ENCODE measurements at places on chromosomes 1 and 21.

- DNase-seq = no peak
Observed at GRCh38 chr1:11731691-11732283, 4.1 kb upstream of the AGTRAP start.

DNA sequence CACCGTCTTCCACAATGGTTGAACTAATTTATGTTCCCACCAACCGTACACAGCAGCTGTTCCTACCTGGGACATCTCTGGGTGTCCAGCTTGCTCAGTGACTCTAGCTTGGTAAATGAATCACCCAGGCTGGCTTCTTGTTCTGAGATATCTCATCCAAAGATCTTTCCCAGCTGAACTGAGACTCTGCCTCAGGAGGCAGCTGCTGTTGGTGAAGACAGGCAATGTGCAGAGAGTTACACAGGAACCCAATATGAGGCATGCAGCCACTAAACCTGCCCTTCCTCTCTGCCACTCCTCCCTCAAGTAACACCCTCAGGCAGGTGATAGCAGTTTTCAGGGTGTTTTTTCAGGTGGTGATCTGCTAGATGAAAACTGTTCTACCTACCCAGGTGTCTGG, 14.0 kb upstream of the FOXO6 start:
- no peak for DNase-seq

DNA sequence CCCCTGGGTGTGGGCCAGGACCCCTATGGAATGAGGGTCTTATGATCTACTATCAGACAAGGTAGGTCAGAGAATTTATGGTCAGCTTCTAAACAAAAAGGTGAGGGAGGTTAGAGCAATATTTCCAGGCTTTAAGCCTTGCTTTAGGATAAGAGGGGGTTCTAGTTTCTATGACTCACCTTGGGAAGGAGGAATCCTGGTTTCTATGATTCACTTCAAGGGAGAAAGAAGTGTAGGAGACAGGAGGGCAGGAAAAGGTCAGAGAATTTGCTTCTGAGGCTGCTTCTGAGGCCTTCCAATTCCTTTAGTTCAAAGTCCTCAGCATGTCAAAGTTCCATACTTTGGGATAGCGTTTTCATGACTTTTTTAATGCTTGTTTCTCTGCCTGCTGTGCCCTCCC, 35.2 kb downstream of the RGL1 start:
- DNase-seq = no peak

- peak; percentile 36 for DNase-seq
Observed at GRCh38 chr1:197399755-197400521, 131.9 kb downstream of the CRB1 start.

DNA sequence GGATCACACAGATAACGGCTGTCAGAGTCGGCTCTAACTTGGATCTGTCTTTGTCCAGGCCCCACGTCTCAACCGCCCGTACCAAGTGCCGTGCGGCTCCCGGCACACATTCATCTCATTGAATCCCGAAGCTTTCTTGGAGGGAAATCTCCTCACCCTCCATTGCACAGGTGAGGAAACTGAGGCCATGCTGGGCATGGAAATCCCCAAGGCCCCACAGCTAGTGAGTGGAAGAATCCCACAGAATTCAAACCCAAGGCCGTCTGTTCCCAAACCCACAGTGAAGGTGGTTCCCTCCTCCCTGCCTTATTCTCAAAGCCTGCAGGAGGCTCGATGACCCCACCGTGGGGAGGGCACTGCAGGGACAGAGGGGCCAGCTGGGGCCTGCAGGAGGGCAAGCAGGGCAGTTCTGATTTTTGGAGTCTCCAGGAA, 437.9 kb downstream of the MATN1 start:
- DNase-seq = no peak

GRCh38 chr1:108830119-108831008, 26.5 kb downstream of the AKNAD1 start:
- DNase-seq = no peak

DNA sequence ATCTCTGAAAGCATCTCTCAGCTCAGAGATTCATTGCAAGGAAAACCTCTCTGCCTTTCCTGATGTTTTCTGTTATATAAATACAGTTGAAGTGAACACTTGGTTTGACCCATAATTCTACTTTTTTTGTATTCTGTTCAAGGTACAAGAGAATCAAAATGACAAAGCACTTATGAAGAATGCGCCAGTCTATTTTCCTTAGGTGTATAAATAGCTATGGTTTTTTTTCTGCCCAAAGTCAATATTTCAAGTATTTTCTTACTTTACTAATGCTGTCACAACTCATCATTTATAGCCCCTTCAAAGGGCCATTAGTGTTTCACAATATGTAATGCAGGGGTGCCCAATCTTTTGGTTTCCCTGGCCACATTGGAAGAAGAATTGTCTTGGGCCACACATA, 142.5 kb upstream of the C1orf105 start:
- no peak for DNase-seq

DNA sequence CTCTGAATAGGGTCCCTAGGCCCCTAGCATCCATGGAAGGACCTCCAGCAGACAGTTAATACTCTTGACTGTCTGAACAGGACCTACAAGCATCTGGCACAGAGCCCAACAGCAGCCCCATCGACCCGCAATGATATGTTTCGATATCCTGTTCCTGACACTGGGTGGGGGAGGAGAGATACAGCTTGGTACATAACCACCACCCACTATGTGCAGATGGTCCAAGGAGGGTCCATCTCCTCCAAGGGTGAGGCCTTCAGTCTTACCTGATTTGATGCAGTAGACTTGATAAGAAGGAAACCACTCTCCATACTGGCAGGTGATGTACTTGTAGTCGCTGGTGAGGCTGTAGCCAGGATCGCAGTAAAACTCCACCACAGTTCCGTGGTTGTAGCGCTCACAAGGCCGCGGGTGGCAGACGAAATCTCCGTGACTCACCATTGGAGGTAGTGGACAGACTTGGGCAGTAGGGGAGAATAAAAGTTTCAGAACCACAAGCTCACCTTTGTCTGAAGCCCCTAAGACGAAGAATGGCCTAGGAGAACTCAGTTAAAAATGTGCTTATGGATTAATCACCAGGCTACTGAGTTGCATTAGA, 86.0 kb upstream of the TLR5 start:
- DNase-seq = no peak

DNA sequence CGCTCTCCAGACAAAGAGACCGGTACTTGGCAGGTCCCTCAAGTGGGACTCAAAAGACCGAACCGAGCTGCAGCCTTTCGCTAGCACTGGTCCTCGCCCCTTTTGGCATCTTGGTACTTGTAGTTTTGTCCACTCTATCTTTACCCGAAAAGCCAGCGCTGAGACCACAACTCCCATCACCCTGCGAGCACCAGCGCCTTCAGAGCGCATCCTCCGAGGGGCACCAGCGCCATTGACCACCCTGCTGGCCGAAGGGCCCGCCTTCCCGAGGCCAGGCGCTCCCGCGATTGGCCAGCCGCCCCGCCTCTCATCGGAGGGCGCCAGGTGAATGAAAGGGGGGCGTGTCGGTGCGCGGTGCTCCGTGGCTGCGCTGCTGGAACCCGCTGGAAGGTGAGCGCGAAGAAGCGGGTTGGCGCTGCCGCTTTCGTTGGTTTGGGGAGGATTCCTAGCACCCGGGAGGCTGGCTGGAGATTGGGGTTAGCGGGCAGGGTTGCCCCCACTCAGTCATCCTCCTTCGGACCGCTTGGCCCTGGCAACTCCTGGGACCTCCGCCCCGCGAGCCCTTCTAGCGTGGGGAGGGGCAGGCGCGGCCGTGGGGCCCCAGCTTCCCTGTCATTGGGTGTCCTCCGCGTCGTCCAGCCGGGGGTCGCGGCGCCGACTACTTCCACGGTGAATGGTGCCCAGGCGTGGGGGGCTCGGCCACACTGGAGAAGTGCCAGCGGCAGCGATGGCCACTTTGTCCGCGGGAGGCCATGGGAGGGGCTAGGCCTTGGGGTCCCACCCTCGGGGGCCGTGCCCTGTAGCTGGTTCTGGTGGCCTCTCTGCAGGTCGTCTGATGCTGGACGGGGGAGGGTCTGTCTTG, at the start of gene ZBTB8B:
TSS of gene ZBTB8B (plus strand) at position 357 of the 862 bp plus-strand sequence. CDS start 5,553 bp downstream, outside the sequence.
- DNase-seq = no peak

DNA sequence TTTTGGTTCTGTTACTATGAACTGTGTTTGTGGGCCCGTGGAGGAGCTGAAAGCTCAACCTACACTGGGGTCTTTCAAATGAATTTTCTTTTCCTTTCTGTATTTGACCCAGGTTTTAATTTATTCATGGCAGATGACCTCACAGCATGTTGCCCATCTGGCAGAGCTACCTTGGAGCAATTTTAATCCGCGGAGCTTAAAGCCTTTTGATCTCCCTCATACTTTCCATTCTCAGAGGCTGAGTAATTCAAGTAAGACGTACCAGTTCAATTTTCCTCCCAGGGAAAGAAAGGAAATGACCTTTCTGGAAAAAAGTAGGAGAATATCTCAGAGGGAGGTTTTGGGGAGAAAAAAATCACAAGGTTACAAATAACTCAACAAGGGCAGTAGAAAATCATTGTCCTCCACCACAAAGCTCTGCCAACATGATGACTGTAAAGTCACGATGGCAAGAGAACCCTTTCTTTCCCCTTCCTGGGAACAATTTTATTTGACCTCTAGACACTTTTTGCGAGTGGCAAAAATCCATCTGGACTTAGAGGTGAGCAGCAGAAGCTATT, 21.6 kb upstream of the PCP4 start:
- DNase-seq = no peak

- no peak for DNase-seq
Observed at GRCh38 chr1:196531737-196532524, 76.3 kb downstream of the KCNT2 start.

- no peak for DNase-seq
Observed at GRCh38 chr1:204996981-204997380, 46.0 kb upstream of the CNTN2 start.

DNA sequence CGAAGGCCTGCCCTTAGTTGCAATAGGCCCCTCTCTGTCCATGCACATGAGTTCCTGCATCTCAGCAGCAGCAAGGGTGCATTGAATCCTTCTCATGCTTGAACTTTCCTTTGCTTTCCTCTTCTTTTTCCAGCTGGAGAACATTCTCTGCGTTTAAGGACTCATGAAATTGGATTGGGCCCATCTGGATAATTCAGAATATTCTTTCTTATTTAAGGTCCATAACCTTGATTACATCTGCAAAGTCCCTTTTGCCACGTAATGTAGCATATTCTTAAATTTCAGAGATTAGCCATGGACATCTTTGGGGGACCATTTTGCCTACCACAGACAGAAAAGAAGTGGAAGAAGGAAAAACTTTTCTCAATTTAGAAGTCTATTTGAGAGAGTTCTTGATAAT, 159.7 kb upstream of the C21orf91 start:
- DNase-seq = no peak

GRCh38 chr1:179776831-179777230, 33.7 kb downstream of the FAM163A start:
- DNase-seq = no peak

DNA sequence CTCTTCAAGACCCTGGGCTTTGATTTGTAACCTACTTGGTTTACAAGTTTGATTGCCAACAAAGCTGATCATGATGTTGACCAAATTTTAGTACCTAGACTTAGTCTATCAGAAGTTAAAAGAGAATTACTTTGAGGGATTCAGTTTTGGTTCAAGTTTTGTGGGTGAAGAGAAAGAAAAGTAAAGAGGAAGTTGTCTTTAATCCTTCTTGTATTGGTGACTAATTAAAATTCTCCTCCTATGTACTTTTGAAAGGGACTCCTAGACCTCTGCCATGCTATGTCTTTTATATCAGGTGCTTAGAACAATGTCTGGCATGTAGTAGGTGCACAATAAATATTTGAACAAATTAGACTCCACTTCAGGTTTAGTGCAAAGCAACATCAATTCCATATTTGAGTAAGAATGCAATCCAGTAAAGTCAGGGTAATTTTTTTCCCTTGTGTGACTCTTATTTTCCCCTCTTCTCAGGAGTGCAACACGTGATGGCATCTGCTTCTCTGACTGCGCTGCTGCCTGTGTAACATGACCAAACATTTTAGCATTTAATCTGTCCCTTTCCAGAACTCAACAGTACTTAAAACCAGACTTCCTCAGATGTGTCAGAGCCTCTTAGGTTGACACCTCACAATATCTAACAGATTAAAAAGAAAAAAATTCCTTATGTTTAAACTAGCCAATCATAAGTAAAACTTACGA, 41.1 kb upstream of the KCNQ4 start:
- no peak for DNase-seq

DNA sequence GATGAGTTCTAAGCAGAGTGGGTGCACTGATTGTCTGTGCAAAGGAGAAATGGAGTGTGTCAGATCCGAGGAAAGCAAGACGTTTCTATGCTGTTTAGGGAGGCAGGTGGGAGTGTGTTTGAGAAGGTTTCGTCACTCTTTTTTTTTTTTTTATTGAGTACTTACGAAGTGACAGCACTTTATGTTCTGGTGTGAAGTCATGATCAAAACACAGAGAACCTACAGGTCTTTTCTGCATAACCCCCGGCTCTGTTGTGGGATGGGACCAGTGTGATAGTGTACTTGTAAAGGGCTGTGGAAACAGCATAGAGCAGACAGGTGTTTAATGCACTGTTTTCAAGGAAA, 26.7 kb downstream of the MIA3 start:
- peak; percentile 3 for DNase-seq

GRCh38 chr1:33443705-33444180, 12.8 kb upstream of the PHC2 start:
- no peak for DNase-seq

GRCh38 chr21:45329261-45330074, 41.8 kb upstream of the POFUT2 start:
- DNase-seq = no peak

DNA sequence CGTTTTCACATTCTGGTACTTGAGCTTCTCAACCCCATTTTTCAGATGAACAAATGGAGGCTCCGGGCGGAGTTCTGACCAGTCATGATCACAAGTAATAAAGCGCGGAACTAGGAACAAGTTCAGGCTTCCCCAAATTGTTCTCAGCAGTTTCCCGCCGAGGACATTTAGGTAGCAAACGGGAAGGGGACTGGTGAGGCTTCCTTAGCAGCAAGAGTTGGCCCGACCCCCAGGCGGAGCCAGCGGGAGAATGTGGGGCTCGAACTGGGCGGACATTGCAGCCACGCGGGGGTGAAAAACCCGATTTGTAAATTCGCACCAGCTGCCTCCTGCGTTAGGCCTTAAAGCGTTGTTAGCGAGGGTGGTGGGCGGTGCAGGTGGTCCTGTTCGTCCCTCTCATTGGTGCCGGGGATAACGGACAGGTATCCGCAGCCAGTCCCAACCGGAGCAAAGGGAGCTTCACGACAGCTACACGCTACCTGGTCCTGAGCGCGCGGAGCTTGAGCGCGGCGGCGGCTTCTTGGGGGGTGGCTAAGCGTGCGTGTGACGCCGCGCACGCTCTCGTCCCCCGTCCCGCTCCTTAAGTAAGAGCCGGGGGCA, 15.3 kb downstream of the SEMA6C start:
- DNase-seq = peak; percentile 83

GRCh38 chr1:182249201-182249676, 142.4 kb downstream of the GLUL start:
- no peak for DNase-seq

DNA sequence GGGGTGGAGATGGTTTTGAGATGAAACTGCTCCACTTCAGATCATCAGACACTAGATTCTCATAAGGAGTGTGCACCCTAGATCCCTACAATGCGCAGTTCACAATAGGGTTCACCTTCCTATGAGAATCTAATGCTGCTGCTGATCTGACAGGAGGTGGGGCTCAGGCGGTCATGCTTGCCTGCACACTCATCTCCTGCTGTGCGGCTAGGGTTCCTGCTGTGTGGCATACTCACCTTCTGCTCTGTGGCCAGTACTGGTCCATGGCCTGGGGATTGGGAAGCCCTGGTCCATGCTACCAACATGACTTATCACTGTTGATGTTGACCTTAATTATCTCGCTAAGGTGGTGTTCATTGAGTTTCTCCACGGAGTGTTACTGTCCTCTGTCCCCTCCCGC, 144.5 kb downstream of the NAV1 start:
- DNase-seq = no peak

All from CD4-positive, alpha-beta T cell treated with Interleukin-6 at 100 ng/mL for 8 hours (primary cell).